ENCODE measurements at places on chromosomes 6 and 20.

DNA sequence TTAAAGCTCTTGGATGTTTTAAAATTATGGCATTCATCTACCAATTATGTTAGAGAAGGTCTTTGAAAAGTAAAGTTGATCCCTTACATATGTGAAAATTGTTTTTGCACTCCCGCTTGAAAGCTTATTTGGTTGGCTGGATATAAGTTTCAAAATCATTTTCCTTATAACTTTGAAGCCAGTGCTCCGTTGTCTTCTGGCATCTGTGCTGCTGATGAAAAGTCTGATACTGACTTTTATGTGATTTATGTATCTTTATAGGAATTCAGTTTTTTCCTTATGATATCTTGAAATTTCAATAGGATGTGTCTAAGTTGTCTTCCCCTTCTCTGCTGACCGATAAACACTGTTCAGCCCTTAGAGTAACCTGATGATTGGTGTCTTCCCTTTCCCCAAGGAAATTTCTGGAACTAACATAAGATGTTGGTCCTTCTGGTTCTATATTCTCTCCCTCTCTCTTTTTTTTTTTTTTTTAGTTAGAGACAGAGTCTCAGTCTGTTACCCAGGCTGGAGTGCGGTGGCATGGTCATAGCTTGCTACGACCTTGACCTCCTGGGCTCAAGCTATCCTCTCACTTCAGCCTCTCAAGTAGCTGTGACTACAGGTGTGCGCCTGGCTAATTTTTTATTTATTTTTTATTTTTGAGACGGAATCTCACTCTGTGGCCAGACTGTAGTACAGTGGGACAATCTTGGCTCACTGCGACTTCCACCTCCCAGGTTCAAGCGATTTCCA is 12.7 kb downstream of the PANK2 start:
- peak; percentile 29 for DNase-seq

DNA sequence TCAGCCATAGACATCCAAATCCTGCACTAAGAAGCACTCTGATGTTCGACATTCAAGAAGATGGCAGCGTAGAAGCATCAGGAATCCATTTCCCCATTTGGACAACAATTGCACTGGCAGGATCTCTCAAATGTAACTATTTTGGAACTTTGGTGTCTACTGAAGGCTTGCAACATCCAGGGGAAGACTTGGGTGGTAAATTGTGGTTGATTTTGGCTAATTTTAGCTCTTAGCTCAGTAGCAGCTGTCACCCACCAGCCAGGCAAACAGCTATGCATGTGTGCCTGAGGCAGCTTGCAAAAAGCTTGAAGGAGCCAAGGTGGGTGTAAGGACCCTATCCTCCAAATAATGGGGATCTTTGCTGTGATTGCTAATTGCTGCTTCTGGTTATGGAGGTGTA is 35.1 kb upstream of the PPP1R3G start:
- no peak for DNase-seq

DNA sequence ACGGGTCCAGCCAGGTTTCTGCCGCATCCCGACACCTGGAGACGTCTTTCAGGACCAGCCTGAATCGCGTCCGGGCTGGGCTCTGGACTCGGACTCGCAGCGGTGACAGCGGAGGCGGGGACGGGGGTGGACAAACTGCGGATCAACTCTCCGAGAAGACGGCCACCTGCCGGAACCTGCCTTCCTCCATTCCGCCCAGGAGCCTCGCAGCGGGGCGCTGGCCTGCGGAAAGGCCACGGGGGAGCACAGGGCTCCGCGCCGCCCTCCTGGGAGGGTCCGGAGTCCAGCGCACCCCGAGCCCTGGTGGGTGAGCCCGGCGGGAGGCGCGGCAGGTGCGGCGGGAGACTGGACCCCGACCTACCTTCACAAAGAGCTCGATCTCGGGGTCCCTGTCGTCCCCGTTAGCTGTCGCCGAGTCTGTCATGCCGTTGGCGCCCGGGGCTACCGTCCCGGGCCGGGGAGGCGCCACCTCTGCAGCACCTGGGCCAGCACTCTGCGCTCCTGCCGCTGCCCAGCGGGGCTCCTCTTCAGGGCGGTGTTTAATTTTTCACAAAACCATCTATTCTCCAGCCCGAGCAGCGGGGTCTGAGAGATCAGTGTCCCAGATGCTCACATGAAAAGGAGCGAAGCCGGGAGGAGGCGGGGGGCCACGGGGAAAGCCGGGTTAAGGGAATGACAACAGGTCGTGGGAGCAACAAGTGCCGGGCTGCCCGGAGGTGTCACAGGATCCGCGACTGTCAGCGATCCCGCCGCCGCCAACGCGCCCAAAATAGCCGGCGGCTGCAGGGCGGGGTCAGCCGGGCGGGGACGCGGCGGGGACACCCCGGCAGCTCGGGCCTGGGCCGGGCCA is at the start of gene CLIC5:
CLIC5 (minus strand) TSS at position 742 of the 850 bp plus-strand sequence; CDS start at position 424, 318 bp downstream.
- DNase-seq, result no peak

- DNase-seq, result no peak
These were observed 150.6 kb downstream of the RPS12 start for GRCh38 chr6:132964868-132965382.

- no peak for DNase-seq
These were observed 47.9 kb upstream of the SCML4 start for GRCh38 chr6:107871976-107872375.

DNA sequence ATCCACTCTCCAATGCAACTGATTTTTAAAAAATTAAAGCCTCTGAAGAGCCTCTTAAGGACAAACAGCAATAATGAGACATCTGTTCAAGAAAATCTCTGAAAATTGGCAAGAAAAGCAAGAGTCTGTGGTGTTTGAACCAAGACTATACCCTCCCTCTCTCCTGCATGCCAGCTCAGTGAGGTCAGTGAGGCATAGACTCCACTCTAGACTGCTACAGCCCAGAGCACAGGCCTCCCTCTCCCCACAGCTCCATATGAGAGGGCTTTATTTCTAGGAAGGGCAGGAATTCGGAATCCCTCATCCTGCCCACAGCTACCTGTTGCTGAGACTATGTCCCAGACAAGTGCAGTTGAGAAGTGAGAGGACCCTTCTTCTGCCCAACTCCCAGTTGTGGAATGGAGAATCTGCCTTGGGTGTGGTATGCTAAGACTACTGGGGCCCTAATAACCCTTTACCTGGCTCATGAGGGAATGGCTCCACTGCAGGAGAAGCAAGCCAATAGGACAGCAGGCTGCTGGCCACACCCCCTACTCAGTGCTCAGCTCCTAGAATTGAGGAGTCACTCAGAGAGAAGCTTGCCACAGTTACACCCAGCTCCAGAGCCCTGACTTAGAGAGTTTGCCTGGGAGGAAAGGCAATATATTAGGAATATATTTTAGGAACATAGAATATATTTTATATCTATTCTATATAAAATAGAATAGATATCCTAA is 22.7 kb upstream of the HLA-DQA1 start:
- no peak for DNase-seq

DNA sequence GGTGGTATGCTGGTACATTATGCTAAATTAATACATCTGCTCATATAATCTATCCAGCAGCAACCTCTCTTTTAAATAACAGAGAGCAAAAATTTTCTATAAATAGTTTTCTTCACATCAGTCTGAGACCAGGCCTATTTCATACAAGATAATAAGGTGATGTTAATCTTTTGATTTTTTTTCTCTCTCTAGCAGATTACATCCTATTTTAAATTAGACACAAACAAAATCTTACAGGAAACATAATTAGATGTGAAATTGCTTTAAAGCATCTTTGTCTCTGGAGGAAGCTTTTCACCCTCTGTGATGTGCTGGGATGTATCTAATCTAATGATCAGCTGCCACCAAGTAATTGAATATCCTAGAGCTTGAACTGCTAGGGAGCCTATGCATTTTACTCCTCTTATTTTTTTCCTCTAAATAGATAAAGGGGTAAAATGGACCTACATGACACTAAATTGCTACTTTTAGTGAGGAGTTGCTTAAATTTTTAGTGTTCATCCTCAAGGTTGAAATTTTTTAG is 165.5 kb downstream of the MANEA start:
- no peak for DNase-seq

DNA sequence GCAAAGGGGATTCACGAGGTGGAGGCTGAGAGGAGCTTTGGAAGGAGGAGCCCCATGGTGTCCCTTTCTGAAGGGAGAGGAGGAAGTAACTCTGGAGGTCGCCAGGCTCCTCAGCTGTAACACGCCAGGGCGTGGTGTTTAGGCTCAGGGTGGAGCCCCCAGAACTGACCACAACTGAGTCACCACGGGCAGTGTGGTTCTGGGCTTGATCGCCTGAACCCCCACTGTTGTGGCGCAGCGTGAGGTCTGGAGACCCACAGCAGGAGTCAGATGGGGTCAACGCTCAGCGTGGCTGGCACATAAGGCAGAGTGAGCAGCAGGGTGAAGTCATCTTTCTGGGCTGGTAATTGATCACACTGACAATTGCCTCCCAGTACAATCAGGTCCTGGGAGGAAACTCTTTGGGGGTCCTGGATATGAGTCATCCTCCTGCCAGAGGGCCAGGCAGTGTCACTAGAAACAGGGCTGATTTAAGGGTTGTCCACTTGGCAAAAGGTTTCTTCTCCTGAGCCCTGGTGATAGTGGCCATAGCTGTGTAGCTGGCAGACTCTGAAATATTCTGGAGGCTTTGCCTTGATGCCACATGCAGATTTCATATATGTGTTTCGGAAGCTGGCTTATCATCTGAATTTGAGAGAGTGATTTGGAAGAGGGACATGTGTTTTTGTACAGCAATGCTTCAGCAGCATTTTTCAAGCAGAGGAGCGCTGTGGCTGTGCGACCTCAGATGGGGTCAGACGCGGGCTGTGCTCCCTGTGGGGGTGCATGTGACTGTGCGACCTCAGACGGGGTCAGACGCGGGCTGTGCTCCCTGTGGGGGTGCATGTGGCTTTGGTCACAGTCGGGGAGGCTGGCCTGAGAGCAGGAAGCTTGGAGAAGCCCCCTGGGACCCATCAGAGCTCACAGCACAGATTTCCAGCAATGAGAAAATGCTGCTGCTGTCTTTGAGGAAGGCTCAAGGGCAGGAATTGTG is 50.0 kb downstream of the SYNJ2 start:
- peak; percentile 91 for DNase-seq

GRCh38 chr6:24923885-24924401 is 11.8 kb downstream of the RIPOR2 start:
- no peak for DNase-seq

GRCh38 chr6:151340219-151340978 is 51.0 kb downstream of the ZBTB2 start:
- DNase-seq, result no peak

GRCh38 chr6:150211700-150212511 is 69.1 kb downstream of the PPP1R14C start:
- no peak for DNase-seq

DNA sequence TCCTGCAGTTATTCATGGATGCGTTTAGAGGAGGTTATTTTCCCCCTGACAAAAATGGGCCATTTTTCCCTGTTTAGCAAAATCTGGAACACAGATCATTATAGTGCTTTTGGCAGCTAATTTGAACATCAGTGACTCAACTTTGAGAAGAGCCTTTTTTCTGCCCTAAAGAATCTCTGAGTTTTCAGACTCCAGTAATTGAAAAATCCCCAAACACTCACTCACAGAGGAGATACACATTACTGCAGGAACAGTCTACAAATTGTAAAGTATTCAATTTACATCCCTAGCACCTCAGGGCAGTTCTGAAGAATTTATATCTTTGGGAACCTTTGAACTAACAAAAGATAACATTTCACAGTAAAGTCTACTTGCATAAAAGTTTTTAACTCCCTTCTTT is 966.6 kb upstream of the SLC35B3 start:
- no peak for DNase-seq

DNA sequence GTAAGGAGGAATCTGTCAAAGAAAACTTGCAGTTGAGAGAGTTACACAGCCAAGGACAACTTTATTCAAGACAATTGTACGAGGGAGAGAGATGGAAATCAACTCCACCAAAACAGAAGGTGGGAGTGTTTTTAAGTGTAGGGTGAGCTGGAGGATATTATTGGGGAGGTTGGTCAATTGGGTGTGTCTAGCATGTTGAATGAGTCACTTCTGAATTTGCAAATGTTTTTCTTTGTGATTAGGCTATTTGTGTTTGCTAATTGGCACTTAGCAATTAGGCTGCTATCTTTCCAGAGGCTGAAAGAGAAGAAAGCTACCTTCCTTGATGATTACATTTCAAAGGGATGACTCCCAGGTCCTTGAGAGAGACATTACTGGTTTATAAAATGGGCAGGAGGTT is 441.1 kb downstream of the MEI4 start:
- DNase-seq, result no peak

DNA sequence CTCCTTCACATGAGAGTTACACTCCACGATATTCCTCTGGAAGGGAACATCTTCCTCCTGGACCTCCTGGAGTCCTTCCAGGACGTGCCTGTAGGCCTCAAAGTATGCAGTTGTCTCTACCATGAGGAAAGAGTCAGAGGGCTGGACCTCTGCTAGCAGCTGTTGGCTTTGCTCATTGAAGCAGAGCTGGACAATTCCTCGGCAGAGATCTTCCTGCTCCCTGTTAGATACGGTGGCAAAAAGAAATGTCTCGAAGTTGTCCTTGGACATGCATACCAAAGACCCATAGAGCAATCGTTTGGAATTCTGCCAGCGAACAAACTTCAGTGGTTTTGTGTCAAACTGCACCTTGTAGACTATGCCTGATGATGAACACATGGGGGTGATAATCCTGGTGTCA is 7.7 kb downstream of the ZNFX1 start:
- DNase-seq, result no peak

DNA sequence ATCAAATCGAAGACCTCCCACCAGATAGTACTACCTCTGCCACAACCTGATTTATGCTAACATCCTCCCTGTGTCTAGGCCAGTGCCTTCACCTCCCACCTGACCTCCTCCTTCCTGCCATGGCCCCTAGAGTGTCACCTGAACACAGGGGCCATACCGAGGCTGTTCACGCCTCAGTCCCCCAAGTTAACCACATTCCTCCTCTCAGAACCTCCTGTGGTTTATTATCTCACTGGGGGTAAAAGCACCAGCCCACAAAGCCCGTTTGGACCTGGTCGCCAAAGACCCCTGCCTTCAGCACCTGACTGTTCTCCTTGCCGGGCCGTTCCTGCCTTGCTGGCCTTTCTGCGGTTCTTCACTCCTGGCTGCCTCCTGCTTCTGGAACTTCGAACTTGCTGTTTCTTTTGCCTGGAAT is 13.7 kb downstream of the MAS1 start:
- DNase-seq, result no peak

DNA sequence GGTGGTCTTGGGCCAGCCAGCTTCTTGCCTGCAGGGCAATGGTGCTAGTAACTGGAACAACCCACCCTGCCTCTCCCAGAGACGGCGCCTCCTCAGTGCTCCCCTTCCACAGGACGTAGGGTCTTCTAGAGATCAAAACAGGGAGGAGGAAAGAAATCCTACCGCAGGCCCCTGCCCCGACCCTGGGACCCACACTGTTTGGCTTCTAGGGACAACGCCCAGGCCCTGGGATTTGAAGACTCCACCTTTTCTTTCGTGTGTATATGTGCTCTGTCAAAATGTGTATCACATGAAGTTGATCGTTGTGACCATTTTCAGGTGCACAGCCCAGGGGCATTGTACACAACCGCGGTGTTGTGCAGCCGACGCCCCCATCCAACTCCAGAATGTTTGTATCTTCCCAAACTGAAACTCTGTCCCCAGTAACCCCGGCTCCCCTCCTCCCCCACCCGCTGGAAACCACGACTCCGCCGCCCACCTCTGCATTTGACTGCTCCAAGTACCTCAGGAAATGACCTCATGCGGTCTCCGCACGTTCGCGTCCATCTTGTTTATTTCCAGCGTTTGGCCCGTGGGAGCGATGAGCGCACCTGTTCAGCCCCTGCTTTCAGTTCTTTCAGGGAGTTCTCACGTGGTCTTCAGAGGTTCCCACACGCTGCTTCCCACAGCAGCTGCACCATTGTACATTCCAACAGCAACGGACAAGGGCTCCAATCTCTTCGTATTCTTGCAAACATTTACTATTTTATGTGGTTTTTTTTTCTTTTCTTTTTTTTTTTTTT is 3.4 kb upstream of the BHLHE23 start:
- DNase-seq, result no peak
